ENCODE measurements at places on chromosomes 1 and 21.

DNA sequence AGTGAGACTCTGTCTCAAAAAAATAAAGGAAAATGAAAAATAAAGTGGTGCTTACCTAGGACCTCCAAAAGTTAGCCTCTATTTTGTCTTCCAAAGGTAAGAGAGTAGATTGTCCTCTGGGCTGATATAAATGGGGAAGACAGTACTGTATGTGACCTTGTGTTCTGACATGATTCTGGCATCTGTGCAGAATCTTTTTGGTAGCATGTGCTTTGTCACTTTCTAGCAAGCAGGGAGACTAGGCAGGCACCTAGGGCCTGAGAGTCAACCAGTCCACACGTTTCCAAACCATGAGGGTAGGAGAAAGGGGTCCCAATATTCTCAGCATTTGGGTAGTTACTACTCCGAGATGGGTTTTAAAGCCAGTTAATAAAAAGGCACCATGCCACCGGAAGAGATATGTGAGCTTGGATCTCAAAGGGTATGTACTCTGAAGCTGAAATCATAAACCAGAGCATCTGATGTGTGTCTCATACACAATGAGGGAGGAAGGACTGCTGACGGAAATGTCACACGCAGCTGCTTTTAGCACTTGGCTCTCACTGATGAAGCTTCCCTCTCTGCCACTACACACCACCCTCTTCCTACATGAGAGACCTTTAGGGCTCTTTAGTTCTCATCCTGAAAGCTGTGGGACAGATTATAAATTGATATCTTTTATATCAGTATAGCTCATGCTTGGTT is 27.0 kb upstream of the SLC16A1 start:
- no peak for DNase-seq

GRCh38 chr1:234772345-234773147 is 162.6 kb upstream of the IRF2BP2 start:
- peak; percentile 41 for DNase-seq

DNA sequence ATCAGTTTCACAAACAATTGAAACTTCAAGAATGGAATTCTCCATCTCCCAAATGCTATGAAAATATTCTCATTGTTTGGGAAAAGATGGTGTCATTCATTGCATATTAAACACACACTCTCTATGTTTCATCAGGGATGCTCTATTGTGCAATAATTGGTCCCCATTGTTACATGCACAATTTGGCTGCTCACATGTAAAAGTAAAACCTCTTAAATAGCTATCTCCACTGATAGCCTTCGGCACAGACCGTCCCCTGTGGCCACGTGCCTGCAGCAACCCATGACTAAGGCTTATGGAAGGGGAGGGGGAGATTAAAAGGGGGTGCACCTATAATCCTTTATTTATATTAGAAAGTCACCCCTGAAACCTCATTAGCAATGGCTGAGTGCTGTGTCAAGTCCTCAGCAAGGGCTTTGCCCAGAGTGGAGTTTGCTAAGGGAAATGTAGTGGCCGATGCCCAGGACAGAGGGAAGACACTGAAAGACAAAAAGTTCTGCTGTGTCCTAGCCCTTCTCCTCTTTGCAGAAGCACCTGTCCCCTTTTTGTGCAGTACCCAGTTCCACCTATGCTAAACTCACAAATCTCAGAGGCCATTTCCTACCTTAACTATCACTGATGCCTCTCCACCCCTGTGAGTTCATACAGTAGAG is 309.6 kb upstream of the ESRRG start:
- no peak for DNase-seq

- DNase-seq = no peak
Observed at GRCh38 chr1:193189442-193190095, 3.2 kb upstream of the B3GALT2 start.

GRCh38 chr1:6688001-6688400 is 13.6 kb downstream of the DNAJC11 start:
- DNase-seq = no peak

GRCh38 chr1:51280321-51280978 is 44.4 kb downstream of the RNF11 start:
- DNase-seq = no peak

DNA sequence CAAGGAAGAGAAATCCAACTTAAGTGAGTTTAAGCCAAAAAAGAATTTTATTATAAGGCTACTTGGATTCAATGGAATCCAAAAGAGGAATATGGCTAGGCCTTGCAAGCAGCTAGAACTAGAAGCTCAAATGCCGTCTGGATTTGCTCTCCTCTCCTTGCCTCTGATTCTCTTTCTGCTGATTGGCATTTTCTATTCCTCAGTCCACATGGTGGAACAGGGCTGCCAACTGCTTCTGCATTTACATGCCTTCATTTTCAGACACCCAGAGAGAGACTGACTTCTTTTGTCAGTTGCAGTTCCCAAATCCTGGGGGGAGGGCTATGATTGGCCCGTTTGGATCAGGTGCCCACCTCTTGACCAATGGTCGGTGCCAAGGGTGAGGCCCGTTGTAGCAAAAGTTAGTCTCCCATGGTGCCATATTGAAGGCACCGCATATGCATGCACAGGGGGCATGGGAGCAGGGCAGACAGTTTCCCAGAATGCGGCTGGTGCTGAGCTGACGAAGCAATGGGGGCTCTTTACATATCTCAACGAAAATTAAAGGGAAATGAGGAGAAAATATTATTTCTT is 18.3 kb downstream of the ZBTB18 start:
- DNase-seq = no peak

GRCh38 chr1:43237121-43237520 is 32.7 kb upstream of the TMEM125 start:
- no peak for DNase-seq

DNA sequence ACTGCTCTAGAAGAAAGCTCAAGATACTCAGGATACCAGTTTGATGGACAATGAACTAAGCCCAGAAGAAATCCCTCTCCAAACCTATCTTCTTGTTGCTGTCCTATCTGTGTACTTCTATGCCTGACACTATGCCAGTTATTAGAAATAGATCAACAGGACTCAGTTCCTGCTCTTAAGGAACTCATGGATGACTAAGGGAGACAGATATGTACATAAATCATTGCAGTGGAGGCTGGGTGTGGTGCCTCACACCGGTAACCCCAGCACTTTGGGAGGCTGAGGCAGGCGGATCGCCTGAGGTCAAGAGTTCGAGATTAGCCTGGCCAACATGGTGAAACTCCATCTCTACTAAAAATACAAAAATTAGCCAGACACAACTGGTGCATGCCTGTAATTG is 42.4 kb upstream of the AK4 start:
- no peak for DNase-seq

GRCh38 chr1:167364826-167365225 is 144.1 kb downstream of the POU2F1 start:
- DNase-seq = no peak

DNA sequence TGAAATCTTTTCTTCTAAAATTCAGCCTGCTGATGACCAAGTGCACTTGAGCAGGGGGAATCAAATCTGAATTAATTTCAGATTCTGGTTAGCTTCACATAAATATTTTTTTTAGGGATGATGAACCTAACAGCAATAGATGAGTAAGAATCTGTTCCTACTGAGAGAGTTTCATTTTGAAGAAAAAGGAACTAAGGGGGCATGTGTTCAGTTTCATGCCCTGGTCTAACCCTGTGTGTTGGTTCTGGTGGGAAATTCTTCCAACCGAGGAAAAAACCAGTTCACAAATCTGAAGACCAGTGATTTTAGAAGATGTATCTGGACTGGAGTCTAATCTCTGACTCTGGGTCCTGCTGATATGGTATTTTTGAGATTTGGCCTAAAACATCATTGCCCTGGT is 13.7 kb downstream of the SELL start:
- DNase-seq = no peak
